8988T (cell line): ENCODE measurements at places on chromosomes 13 and 19.

- DNase-seq: no peak
These were observed 7.5 kb upstream of the BCAT2 start for GRCh38 chr19:48818234-48818820.

DNA sequence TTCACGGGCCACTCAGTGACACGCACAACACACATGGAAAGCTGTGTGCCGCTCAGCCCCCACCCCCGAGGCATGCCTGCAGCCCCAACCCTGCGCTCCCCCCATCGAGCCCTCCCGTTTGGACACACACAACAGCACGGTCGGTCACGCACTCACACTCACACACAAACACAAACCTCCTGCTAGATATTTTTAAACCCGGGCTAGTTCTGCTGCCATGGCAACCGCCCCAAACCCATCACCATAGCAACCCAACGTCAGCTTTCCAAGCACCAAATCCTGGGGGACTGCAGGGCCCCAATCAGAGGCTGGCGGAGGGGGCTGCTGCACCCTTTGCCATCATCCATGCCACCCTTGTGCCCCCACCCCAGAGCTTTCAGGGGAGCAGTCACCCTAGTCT lies 2.5 kb upstream of the NOVA2 start:
- DNase-seq: no peak

GRCh38 chr19:18205200-18205892 lies 1.5 kb upstream of the RAB3A start:
- DNase-seq: no peak

DNA sequence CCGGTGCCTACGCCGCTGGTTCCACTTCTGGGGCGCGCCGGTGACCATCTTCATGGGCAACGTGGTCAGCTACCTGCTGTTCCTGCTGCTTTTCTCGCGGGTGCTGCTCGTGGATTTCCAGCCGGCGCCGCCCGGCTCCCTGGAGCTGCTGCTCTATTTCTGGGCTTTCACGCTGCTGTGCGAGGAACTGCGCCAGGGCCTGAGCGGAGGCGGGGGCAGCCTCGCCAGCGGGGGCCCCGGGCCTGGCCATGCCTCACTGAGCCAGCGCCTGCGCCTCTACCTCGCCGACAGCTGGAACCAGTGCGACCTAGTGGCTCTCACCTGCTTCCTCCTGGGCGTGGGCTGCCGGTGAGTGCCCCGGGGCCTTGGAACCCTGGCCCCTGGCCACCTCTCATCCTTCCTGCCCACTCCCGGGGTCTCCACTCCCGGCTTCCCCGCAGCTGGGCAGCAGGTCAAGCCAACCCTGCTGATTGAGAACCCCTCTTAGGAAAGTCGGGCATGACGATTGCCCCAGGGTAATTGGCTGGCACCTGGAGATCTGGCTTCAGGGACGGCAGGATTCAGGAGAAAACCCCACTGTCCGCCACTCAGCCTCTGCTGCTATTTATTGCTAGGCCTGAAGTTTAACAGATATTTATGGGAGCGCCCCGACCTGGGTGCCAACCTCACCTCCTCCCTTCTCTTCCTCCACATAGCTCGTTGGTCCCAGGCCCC lies 39.1 kb downstream of the TRPM4 start:
- DNase-seq: no peak

GRCh38 chr19:34675250-34675649 lies 1.7 kb downstream of the SCGB2B2 start:
- no peak for DNase-seq

- no peak for DNase-seq
These were observed 114.4 kb downstream of the ZDHHC20 start for GRCh38 chr13:21344662-21345176.

DNA sequence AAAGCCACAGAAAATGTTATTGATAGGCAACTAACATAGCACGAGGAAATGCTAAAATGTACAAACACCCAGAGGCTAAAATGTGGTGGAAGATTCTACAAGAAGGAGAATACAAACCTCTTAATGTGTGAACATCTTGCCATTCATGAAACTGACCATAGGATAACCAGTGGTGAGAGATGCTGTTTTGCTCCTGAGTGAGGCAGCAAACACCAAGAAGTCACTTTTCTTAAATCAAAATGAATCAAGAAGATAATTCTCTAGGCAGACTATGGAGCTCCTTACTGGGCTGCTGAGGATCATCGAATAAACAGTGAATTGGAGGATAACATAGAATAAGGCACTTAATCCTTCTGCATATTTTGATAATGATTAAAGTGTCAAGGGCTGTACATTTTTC lies 375.4 kb upstream of the SLITRK6 start:
- no peak for DNase-seq

- no peak for DNase-seq
These were observed at the start of gene TICAM1 for GRCh38 chr19:4831304-4831978. Gene TICAM1 (minus strand): TSS chr19:4831712. CDS start chr19:4818377, 13,335 bp downstream.

DNA sequence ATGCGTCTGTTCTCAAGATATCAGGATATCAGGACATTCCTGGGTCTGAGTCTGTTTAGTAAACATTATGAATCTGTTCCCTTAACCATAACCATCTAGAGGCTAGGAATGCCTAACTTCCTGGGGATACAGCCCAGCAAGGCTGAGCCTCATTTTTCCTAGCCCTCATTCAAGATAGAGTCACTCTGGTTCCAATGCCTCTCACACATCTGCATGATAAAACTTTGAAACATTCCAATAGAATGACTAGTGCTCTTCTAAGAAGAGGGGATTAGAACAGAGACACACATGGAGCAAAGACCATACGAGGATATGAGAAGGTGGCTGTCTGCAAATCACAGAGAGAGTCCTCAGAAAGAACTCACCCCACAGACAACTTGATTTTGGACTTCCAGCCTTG lies 20.6 kb upstream of the CABP5 start:
- DNase-seq: no peak
